ENCODE measurements at places on chromosomes 1 and 21.

- DNase-seq, result no peak
These were observed 1.3 kb upstream of the THAP3 start for GRCh38 chr1:6623269-6623965.

DNA sequence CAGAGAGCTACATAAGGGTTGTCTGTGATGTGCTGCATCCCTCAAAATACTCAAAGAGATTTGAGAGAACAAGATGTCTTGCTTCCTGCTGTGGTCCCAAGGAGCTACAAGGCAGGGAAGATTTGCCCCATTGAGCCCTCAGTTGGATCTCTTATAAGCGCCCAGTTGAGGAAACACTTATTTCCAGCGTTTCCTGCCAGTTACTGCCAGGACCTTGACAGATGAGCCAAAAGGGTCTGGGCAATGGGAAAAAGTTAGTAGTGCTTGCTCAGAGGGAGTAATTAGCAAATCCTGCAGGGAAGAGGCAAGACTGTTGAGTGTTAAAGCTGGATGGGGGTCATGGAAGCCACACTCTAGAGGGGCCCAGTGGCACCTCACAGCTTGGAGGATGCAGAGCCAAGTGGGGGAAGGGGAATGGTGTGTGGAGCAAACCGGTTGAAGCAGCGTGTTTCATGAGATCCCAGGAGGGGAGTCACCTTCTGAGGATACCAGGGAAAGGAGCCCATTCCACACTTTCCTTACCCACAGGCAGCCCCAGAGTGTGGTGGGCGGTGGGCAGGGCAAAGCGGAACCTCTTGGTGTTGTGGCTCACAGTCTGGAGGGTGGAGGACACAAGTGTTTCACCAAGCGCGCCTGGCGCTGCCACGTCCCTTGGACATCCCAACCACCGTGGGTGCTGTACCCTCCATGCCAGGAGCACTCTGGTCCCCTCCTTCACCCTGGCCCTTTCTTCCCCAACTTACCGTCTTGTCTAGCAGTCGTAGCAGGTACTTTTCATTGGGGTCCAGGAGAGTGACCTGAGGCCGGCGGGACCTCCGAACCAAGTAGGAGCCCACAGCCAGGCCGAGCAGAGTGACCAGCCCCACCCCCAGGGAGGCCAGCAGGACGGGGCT is 805 bp downstream of the CYB5R1 start:
- DNase-seq, result no peak

- no peak for DNase-seq
These were observed 32.1 kb downstream of the ZMYND12 start for GRCh38 chr1:42423681-42424080.

GRCh38 chr1:116515702-116516101 is 55.1 kb downstream of the CD58 start:
- peak; percentile 73 for DNase-seq

- no peak for DNase-seq
These were observed 2.4 kb upstream of the PTAFR start for GRCh38 chr1:28178690-28179485.

GRCh38 chr1:2194319-2194897 is at the start of gene FAAP20:
Gene FAAP20 (minus strand): TSS chr1:2194772. CDS start chr1:2194749, 23 bp downstream.
- DNase-seq, result peak; percentile 91

GRCh38 chr1:208837242-208837641 is 593.1 kb upstream of the PLXNA2 start:
- no peak for DNase-seq

- DNase-seq, result no peak
These were observed 89.7 kb downstream of the SLC45A1 start for GRCh38 chr1:8407652-8408051.

GRCh38 chr1:205045146-205045545 is 2.1 kb downstream of the CNTN2 start:
- no peak for DNase-seq

- peak; percentile 78 for DNase-seq
These were observed 5.9 kb downstream of the MAP7D1 start for GRCh38 chr1:36161641-36162531.

GRCh38 chr21:33232291-33233034 is 2.7 kb downstream of the IFNAR2 start:
- no peak for DNase-seq

DNA sequence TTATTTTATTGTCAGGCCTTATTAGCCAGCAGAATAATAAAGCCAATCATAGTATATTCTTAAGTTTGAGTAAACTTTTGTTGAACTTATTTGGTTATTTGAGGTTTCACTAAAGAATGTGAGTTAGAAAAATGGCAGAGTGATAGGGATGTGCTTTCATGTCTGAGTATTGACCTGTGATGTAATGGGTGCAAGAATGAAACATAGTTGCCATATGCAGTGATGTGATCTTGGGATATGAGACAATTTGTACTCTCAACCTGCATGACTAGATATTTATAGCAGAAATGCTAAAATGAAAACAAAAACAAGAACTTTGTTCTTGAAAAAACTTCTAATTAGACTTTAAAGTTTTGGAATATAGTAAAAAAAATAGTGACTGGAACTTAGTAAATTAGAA is 97.9 kb downstream of the DISP1 start:
- no peak for DNase-seq

- no peak for DNase-seq
These were observed 217.6 kb upstream of the NFIA start for GRCh38 chr1:60864722-60865121.

- no peak for DNase-seq
These were observed 222.3 kb downstream of the TPR start for GRCh38 chr1:186152620-186153239.

DNA sequence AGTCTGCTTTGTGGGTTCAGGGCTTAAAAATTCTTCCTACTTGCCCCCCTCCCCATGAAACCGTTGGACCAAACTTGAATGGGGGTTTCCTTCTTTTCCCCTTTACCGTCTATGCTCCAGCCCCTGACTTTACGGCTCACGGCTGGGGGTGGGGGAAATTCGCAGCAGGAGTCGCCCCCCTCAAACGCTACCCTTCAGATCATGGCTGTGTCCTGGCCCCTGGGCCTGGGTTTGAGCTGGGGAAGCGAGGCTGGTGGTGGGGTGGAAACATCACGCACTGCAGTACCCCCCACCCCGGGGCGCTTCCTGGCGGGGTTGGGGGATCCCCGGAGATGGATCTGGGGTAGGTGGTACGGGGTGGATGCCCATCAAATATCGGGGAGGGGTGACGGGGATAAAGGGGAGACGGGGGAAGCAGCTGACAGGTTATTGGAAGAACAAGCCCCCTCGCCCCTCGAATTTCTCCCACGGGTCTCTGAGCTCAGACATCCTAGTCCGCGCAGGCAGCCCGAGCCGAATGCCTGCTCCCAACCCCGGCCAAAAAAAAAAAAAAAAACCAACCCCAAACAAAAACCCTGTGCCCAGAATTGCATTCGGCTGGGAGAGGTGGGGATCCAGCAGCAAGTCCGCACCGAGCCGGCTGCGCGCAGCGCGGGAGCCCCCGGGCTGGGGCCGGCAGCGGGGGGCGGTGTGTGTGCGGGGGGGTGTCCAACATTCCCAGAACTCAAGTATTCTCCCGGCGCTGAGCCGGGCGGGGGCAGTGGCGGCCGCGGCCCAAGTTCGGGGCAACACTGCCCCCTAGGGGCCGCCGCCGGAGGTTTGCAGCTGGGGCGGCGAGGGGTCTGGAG is 59.0 kb upstream of the ACOT11 start:
- peak; percentile 92 for DNase-seq

DNA sequence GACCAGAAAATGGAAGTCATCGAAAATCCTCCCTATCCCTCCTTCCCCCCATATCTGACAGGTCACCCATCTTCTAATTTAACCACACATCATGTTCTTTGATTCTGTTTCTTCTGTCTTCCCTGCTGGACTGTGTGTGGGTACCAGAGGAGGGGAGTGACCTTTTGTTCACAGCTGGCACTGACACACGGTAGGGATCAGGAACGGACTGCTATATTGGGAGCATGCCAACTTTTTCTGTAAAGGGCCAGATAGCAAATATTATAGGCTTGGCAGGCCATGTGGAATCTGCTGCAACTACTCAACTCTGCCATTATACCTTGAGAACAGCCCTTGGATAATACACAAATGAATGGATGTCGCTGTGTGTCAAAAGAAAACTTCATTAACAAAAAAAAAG is 7.5 kb upstream of the TOMM20 start:
- no peak for DNase-seq
